ENCODE measurements at places on chromosomes 4 and X. TPM values are rescaled to one million over a fixed set of nuclear protein-coding genes. Genes with fewer than 3 reads are reported as not detected.

DNA sequence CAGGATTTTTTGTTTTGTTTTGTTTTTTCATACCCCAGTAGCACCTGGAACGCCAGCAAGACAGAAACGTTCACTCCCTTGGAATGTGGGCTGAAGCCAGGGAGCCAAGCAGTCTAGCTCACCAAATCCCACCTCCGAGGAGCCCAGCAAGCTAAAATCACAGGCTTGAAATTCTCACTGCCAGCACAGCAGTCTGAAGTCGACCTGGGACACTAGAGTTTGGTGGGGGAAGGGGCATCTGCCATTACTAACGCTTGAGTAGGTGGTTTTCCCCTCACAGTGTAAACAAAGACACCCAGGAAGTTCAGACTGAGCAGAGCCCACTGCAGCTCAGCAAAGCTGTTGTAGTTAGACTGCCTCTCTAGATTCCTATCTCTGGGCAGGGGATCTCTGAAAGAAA lies 99.6 kb upstream of the FGF16 start:
- no peak for DNase-seq

- DNase-seq: no peak
Observed at GRCh38 chr4:165873298-165874071, 448 bp downstream of the TLL1 start.

DNA sequence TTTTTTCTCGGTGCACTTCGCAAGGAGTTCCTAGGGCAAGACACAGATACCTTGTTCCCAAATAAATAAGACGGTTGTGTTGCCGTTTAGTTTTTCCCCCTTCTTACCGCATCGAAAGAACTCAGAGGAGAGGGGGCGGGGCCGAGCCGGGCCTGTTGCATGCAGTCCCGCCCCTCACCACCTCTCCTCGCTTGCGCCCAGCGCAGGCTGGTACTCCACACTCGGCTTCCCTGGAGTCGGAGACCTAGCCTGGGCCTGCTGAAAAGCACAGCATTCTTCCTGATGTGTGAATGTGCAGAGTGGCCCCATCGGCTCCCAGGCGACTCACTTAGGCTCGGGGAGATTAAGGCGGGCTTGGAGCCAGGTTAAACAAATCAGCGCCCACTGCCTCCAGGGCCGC lies 26.1 kb upstream of the VMA21 start:
- no peak for DNase-seq

DNA sequence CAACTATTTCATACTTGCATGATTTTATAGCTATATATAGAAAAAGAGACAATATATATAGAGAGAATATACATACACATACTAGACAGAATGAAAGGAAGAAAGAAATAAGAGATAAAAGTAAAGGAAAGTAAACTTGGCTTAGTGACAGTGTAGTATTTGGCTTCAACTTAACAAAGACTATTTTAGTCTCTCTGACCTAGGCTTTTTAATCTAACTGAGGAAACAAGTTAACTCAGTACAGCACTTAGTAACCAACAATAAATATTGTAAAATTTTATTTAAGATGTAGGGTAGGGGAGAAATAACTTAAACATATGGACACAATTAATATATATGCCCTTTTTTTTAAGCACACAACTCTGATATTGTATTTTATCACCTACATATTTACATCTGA lies 249.0 kb upstream of the MAB21L2 start:
- DNase-seq: no peak

DNA sequence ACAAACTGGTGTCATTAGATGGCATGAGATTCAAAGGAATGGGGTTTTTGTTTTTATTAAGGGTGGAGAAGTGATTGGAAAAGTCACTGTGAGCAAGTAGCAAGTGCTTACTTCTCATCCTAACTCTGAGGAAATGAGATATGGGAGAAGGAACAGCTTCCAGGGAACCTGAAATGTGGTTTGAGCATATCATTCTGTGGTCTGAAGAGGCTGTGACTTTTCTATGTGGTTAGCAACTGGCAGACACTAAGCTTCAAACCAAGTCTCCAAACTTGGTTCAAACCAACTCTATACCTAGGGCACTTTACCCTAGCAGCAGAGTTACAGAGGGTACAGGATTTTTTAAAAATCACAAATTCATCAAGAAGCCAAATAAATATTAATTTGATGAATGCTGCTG lies 58.2 kb downstream of the DCLK2 start:
- no peak for DNase-seq

DNA sequence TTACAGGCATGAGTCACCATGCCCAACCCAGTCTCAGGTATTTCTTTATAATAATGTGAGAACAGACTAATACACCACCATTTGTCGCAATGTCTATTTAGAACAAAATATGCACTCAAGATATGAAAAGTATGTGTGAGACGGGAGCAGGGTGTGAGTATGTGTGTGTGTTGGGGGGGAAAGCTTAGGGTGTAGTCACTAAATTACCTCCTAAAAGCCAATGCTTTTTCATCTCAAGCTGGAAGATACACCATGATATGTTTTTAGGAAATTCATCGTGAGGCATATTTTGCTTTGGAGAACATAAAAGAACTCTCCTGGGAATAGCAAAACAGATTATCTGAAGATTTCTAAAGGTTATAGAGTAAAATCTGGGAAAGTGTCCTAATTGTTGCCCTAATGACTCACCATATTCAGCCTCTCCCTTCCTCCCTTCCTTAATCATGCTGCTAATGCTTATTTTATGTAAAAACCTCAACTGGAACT lies 262.7 kb downstream of the PDHA2 start:
- DNase-seq: no peak

- no peak for DNase-seq
Observed at GRCh38 chrX:40101430-40101802, 3.7 kb upstream of the BCOR start.

DNA sequence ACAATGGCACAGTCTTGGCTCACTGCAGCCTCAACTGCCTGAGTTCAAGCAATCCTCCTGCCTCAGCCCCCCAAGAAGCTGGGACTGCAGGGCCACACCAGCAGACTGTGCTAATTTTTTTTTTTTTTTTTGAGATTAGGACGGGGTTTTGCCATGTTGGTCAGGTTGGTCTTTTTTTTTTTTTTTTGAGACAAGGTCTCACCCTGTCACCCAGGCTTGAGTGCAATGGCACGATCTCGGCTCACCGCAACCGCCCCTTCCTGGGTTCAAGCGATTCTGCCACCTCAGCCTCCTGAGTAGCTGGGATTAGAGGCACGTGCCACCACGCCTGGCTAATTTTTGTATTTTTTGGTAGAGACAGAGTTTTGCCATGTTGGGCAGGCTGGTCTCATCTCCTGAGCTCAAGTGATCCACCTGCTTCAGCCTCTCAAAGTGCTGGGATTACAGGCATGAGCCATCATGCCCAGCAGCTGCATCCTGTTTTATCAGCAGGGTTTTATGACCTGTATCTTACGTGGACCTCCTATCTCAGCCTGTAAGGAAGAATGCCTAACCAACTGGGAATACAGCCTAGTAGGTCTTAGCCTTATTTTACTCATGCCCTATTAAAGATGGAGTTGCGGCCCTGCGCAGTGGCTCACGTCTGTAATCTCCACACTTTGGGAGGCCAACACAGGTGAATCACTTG lies 13.2 kb upstream of the MRPL1 start:
- no peak for DNase-seq

GRCh38 chr4:15162046-15162445 lies 159.8 kb downstream of the CPEB2 start:
- no peak for DNase-seq

DNA sequence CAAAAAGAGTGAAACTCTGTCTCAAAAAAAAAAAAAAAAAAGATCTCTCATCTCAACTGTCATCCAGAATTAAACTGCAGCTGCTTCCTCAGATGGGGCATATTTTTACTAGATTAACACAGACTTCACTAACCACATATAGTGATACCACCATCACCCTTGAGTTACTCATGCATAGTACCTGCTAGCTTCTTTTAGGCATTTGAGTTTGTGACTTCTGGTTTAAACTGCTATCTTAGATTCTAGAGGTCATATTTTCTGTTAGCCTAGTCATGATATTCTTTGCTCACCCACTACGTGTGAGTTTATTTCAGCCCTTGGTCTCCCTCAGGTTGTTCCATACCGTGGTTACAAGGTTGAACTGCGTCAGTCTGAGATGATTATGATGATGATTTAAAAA lies 154.9 kb upstream of the BMP3 start:
- no peak for DNase-seq

DNA sequence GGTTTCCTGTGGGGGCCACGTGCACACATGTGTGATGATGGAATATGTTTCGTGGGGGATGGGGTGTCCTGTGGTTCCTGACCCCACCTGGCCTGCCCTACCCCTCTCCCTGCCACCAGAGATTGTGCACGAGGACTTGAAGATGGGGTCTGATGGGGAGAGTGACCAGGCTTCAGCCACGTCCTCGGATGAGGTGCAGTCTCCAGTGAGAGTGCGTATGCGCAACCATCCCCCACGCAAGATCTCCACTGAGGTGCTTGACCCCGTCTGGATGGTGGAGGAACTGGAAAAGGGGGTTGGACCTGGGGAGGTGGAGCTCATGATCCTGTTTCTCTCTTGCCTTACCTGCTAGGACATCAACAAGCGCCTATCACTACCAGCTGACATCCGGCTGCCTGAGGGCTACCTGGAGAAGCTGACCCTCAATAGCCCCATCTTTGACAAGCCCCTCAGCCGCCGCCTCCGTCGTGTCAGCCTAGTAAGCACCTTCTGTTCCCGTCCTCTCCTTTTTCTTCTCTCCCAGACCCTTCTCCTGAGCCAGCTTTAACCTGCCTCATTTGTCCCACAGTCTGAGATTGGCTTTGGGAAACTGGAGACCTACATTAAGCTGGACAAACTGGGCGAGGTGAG lies 5.9 kb downstream of the CDK16 start:
- DNase-seq: no peak

- DNase-seq: no peak
Observed at GRCh38 chr4:72325215-72325614, 243.8 kb downstream of the ADAMTS3 start.

DNA sequence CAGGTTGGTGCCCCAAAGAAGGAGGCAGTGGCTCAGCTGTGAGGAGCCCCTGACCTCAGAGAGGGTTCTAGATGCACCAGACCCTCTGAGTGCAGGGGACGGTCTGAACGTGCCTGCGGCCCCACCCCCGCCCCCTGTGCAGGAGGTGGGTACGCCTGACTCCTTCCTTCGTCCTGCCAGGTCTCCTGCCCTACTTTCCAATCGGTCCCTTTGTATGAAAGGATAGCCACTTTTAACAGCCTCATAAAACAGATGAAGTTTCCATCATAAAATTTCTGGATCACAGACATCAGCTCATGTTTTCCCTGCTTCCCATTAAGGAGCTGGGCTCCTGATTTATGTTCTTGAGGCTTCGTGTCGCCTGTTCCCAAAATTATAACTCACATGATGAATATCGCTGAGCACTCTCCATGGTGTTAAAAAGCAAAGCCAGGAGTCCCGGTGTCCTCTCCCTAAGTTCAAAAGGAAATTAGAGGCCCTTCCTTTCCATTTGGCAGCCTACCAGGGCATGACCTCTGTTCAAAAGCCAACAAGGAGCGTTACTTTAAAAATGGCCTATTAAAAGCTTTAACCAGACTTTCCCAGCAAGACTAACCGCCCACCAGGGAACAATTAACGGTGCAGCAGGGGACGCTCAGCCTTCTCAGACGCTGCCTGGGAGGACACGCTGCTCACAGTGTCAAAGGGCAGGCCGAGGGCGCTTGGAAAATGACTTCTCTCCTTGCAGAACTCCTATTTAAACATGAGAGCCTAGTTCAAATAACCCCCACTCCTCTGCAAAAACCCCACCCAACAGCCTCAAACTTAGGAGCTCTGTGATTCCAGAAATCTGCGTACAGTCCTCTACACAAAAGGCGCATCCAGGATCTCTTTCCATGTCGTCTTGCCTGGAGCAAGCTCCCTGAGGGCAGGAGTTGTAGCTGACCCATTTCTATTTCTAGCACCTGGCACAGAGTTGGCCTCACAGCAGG lies 181.9 kb downstream of the AFAP1 start:
- DNase-seq: no peak

DNA sequence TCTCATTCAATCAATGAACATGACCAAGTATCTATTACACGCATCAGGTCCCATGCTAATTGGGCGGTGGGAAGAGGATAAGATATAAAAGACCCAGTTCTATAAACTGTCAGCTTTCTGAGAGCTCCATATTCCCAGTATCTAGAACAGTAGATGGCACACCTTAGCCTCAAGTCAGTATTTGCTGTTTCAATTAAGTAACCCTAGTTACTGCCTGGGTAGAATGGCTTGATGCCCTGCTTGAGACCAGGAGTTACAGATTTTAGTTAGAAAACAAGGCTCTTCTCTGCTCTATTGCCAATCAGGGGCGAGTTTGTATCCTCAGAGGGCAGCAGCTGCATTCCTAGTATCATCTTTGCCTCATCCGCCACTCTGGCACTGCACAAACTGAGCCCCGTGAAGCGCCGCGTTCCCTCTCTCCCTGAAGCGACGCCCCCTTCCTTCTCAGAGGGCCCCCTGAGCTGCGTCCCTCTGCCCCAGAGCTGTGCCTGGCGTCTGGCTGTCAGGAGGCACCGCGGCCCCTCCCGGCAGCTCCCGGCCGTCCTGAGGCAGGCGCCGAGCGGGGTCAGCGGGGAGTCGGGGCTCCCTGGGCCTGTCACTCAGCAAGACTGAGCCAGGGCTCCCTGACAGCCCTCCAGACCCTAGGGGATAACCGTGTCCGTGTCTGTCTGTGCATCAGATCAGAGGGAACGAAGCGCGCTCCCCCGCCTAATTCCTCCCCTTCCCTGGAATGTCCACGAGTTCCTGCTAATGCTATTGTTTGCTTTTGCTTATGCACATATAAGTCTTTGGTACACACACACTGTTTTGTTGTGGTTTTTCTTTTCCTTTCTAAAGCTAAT lies 212.4 kb upstream of the TTC29 start:
- DNase-seq: no peak

DNA sequence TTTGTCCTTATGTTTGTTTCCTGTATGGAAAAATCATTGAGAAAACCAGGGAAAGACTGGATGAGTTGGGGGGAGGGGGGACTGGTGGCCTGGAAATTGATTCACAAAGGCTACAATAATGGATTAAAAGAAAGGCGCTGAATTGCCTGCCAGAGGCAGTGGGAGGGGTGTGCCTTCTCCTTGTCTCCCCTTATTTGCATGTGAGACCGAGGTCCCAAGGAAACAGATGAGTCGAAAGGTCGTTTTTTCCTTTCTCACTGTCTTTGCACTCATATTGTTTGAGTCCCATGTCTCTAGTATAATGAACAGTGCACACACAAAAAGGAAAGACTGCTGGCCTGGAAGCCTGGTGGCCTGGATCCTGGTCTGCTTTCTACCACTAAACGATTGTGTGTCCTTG lies 86.6 kb upstream of the ZDHHC15 start:
- no peak for DNase-seq

DNA sequence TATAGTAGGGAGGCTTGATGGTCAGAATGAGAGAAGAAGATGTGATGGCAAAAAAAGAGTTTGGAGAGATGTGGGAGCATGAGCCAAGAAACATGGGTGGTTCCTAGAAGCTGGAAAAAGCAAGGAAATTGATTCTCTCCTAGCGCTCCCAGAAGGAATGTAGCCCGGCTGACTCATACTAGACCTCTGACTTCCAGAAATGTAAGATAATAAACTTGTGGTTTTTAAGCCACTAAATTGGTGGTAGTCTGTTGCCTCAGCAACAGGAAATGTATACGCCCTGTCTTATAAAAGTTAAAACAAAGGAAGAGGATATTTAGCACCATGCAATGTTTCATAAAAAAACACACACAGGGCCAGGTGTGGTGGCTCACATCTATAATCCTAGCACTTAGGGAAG lies 182.7 kb upstream of the PCDH7 start:
- no peak for DNase-seq

Gene GLRA3
- not detected for total RNA-seq

Gene EPGN
- total RNA-seq: not detected

Gene CCNB3
- total RNA-seq: 0.68 TPM

Gene KIT
- total RNA-seq: 6.0 TPM

All from T-helper 17 cell (primary cell).